ENCODE measurements at places on chromosomes 12 and 14.

GRCh38 chr12:75698052-75698451, 186.6 kb upstream of the KRR1 start:
- DNase-seq, result no peak

GRCh38 chr12:72790273-72790672, 518.1 kb downstream of the TRHDE start:
- DNase-seq, result no peak

GRCh38 chr12:30357766-30358490, 337.7 kb downstream of the IPO8 start:
- DNase-seq, result no peak

DNA sequence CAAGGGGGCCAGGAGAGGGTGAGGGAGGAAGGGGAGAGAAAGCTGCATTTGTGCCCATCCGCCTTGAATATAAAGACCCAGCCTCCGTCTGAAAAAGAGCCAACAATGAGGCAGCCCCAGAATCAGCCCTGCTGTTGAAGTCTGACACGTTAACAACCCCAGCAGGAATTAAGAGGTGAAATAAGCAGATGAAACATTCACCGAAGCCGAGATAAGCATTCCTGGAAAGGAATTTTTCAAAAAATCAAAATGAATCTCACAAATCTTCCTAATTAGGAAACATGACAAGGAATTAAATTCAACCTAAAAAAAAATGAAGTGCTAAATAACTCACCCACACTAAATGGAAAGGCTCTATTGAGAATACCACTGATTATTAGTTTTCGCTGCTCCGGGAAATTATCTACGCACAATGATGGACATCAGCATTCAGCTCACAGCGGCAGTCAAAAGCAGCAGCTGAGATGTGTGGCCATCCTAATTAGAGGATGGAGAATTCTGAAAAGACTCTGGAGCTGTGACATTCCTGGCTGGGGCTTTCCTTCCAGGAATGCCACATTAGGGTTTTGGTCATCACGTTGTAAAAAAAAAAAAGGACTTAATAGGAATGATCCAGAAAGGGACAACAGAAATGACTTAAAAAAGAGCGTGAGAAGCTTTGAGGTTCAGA, 8.2 kb upstream of the PARP11 start:
- DNase-seq, result no peak

DNA sequence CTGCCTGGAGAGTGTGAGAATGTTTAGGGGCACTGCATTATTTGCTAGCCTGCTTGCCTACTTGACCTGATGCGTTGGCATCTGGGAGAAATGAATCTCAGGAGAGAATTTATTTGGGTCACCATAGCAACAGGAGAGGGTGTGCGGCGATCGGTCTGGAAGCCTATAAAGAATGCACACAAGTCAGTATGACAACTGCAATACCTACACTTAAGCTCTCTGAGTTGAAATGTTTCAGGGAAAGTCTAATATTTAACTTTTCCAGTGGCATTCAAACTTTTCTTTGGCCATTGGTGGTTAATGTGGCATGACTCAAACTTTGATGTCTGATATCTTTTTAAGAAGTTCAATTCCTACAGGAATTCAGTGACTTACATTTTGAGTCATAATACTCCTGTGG, 205.1 kb downstream of the NEDD1 start:
- no peak for DNase-seq

DNA sequence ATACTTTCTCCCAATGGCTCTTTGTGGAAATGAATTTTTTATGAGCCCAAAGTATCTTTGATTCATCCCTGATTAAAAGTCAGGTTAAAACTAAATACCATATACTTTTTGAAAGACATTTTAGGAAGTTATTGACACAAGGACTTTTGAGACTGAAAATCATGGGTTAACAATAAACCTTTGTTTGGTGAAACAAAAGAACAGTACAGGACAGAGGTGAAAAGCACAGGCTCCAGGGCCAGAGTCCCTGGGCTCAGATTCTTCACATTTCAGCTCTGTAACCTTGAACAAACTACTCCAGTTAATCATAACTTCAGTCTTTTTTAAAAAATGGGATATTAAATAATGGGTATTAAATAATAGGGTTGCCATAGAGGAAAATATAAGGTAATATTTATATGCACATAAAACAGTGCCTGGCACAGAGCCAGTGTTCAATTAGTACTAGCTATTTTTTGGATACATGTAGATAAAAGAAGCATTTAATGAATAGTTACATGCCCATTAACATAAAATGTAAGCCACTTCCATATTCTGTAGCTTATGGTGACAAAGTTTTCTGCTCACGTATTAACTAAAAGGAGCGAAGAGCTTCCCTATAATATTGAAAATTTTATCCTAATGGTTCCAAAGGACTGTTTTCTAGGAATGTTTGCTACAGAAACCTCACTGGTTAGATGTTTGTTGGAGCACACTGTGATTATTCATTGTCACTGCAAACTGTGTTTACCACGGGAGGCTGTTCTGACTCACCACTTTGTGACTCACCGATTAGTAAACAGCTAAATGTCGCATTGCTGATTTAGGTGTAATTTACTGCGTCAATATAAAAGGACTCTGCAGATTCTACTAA, 255.4 kb downstream of the DAD1 start:
- DNase-seq, result no peak

DNA sequence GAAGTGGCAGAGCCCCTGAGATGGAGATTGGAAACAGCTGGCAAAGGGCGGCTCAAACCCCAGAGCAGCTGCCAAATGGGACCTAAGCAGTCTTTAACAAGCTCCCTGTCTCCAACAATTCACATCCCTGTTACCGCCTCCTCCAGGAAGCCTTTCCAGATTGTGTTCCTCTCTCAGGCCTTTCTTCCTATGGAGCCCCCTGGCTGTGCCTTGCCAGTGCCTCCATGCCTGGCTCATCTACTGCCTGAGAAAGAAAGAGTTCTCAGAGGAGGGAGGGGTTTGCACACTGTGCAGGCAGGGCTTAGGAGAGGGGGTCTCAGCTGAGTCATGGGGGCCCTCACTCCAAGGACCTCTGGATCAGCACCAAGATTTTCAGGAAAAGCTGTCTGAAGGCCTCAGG, 8.8 kb upstream of the KRT74 start:
- DNase-seq, result no peak

GRCh38 chr14:91219517-91220389, 24.8 kb downstream of the GPR68 start:
- no peak for DNase-seq

DNA sequence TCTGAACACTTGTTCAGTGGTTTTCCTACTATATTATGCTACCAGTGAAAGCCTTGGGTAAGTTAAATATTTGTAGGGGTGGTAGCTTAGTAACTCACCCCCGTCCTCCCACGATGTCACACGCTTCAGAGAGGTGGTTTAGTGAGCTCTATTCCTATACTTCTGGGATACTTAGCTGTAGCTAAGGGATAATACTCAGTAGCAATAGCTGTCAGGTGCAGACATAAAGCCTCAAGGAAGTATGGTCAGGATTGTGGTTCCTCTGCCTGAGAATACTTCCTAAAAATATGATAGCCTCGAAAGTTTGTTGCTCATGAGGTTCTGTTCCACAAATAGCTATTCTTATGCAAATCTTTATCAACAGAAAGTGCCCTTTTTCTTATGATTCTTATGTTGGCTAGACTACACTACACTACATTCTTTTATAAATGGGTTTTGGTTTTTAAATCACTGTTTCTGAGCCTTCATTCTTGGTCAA, 11.9 kb downstream of the DLST start:
- DNase-seq, result peak; percentile 30

DNA sequence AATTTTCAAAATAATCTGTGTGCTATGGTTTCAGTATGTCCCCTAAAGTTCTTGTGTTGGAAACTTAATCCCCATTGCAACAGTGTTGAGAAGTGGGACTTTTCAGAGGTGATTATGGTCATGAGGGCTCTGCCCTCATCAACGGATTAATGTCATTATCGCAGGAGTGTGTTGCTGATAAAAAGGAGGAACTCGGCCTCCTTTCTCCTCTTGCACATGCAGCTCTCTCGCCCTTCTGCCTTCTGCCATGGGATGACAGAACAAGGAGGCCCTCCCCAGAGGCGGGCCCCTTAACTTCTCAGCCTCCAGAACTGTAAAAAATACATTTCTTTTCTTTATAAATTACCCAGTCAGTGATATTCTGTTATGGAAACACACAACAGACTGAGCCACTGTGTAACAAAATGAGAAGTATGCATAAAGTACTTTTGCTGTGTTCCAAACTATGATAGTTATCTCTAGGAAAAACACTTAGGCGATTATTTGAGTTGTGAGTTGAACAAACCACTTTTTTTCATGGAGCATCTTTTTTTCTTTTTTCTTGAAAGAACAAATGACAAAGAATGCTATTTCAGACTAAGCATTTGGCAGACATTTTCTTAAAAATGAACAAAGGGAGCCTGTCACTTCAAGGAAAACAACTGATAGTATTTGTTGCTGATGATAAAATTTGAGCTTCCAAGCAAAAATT, 134.8 kb upstream of the FUT8 start:
- peak; percentile 93 for DNase-seq

- peak; percentile 91 for DNase-seq
Measured at GRCh38 chr12:108635201-108635996, 1.7 kb upstream of the SELPLG start.

DNA sequence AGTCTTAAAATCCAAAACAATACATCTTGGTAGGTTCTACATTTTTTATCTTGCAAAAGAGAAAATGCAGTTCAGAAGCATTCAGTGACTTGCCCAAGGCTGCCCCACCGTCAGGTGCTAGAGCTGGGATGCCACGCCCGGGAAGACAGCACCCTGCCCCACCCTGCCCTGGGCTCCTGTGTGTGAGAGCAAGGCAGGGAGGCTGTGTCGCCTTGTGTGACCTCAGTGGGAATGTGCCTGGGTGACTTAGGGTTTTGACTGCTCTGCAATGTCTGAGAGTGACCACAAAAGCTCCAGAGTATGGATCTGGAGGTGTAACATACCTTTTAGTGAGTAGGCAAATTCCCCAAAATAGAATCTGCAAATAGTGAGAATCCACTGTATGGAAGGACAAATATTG, 60.0 kb downstream of the AACS start:
- DNase-seq, result no peak

GRCh38 chr12:49578471-49579112, 10.7 kb upstream of the MCRS1 start:
- DNase-seq, result no peak

- DNase-seq, result no peak
Measured at GRCh38 chr14:100623961-100624360, 36.7 kb upstream of the BEGAIN start.

DNA sequence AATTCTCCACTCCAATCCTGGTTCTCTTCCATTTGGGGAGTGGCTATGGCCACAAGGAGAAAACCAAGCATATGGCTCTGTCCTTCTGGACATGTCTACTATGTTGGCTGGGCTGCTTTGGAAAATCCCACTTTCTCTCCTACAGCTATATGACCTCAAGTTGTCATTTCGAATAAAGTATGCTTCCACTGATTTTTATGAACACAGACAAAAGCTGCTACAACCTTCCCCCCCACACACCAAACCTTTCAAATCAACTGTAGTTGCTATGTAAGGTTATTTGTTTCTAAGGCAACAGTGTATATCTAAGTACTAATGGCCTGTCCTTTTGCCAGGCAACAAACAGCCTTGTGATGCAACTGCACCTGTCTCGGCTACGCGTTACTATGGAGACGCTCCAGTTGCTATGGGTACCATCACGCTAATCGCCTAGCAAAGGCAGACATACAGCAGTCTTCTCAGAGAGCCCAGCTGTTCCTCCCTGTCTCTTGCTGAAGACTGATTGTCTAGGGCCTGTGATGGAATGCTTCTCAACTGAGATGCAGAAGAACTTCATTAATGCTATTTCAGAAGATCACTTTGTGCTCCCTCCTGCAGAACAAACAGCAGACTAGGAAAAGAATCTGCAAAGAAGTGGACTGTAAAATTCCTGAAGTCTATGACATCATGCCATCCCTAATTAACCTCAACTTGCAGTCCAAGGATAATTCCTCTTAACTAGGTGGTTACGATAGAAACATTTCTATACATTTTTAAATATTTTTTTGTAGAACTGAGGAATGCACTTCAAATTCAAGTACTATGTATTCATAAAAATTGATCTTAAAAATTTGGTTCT, 67.6 kb downstream of the FOXN3 start:
- no peak for DNase-seq

DNA sequence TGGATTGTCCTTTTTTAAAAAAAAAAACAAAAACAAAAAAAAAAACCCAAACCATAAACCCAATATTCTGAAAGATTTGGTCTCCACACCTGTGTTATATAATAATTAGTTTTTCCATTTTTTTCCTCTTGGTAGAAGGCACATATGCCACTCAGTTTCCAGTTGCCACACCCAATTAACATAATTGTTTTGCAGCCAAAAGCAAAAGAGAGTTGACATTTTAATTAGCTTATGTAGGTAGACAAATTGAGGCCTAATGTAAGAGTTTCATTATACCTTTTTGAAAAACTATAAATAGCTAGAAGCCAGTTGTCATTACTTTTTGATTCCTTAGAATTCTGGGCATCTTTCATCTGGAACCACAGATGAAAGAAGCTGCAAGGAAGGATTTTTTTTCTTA, 21.0 kb downstream of the PTPN11 start:
- DNase-seq, result no peak

- DNase-seq, result no peak
Measured at GRCh38 chr14:61718039-61718438, 22.7 kb downstream of the HIF1A start.

- DNase-seq, result peak; percentile 16
Measured at GRCh38 chr12:94025756-94026155, 122.6 kb upstream of the PLXNC1 start.

DNA sequence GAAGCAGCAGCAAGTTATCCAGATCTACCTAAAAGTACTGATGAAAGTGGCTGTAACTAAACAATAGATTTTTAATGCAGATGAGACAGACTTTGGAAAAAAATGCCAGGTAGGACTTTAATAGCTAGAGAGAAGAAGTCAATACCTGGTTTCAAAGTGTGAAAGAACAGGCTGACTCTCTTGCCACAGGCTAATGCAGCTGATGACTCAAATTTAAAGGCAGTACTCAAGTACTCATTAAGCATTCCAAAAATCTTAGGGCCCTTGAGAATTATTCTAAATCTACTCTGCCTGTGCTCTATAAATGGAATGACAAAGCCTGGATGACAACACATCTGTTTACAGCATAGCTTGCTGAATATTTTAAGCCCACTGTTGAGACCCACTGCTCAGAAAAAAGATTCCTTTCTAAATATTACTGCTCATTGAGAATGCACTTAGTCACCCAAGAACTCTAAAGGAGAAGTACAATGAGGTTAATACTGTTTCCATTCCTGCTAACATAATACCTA, 68.6 kb upstream of the SYT1 start:
- no peak for DNase-seq

DNA sequence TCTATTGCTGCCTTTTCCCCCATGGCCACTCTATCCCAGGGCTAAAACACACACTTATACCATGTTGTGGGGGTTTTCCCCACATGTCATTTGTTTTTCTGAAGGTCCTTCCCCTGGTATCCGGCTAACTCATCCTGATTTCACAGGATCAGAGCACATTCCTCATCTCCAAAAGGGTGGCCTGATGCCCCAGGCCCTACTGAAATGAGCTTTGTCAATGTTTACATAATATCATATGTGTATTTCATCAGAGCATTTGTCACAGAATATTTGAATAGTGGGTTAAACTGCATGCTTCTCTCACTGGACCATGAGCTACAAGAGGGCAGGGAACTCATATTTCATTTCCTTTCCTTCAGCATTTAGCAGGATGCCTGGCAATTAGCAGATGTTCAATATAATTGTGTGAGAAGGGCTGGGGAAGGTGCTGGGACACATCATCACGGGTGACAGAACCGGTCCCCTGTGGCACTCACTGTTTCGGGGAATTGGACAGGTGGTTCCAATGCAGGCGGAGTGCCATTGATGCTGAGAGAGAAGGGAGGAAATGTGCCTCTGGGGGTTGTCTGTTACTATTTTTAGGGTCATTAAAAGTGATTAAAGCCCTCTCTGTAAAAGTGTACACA, 26.8 kb downstream of the EMP1 start:
- no peak for DNase-seq
